ENCODE measurements at places on chromosomes 16 and 17. TPM values are rescaled to one million over a fixed set of nuclear protein-coding genes. Genes with fewer than 3 reads are reported as not detected.
A peak's percentile ranks its signal among the peaks of the same experiment; 100 is the strongest.

The KRTAP2-2 gene
- total RNA-seq, result not detected

The DNAH9 gene
- total RNA-seq, result 0.62 TPM

DNA sequence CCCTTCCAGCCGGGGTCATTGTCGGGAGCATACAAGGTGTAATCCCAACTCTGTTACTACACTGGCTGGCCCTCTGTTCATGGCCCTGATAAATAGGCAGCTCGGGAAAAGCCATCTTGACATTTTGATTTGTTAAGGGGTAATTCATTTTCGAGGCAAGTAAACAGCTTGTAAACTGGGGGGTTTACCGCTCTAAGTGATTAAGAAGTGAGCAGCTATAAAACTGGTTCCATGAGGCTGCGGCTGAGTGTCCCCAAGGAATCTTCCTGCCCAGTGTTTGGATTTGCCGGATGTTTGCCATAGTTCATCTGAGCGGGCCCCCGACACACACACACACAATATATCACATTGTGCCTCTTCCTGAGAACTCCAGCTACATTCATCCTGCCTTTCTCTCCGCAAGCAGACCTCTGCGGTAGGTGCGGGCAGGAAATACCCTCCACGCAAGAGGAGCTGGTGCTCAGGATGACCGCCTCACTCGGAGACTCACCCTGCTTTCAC lies 92.2 kb downstream of the SOCS1 start:
- no peak for DNase-seq

DNA sequence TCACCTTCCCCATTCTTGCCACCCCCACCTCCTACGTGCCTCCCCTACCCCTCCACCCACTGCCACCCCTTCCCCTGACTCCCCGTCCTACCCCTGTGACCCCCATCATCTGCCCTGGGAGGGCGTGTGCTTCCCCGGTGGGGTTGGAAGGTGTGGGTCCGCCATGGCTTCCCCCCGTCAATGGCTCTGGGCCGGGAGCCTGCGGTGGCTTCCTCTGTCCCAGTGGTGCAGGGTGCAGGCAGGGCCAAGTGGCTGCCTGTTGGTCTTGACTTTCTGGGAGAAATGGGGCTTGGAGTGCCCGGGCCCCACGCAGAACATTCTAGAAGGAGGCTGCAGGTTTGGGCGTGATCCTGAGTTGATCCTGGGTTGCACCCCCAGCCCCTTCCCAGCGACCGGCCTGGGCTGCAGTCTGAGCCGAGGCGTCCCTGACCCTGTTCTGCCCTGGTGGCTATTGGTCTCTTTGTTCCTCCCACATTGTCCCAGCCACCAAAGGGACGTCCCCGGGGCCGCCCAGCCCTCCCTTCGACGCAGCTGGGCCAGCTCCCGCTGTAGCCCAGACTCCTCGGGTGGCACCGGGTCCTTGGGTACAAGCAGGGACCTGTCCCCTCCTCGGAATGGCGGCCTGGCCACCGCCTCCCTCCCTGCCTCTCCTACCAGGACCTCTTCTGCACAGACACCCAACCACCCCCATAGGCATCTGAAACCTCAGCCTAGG lies 25.7 kb downstream of the GSE1 start:
- DNase-seq, result no peak

DNA sequence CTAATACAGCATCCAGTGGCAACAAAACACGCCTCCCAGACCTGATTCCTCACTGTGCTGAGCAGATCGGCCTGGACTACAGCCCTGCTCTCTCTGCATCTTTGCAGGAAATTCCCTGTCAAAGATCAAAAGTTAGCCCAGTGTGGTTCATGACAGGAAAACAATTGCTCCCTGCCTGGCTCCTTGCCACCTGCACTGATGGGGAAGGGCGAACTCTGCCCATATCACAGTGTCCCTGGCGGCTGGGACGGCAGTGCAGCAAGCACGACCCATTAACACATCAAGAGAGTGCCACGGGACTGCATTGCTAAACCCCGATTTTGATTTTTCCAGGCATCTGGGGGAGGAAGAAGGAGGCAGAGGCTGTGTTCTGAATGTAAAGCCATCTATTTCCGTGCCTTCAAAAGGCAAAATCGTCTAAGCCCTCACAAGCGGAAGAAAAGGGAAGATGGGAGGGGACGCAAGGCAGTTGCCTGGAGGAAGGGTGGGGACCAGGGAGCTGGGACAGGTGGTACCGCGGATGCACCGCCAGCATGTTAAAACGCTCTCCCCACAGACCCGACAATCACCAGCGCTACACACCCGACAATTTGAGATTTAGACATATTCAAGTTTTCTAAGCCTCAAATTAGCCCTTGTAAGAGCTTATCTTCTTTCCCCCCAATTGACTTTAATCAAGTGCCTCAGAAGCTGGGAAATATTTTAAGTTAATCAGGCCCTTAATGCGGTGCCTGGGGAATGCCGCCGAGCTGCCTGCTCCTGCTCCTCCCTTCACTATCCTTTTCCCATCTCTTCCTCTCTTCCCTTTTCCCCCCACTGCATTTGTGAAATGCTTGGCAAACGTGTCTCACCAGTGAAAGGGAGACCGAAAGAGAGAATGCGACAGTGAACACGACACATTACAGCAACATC lies 238.8 kb upstream of the CDH5 start:
- peak; percentile 51 for DNase-seq

DNA sequence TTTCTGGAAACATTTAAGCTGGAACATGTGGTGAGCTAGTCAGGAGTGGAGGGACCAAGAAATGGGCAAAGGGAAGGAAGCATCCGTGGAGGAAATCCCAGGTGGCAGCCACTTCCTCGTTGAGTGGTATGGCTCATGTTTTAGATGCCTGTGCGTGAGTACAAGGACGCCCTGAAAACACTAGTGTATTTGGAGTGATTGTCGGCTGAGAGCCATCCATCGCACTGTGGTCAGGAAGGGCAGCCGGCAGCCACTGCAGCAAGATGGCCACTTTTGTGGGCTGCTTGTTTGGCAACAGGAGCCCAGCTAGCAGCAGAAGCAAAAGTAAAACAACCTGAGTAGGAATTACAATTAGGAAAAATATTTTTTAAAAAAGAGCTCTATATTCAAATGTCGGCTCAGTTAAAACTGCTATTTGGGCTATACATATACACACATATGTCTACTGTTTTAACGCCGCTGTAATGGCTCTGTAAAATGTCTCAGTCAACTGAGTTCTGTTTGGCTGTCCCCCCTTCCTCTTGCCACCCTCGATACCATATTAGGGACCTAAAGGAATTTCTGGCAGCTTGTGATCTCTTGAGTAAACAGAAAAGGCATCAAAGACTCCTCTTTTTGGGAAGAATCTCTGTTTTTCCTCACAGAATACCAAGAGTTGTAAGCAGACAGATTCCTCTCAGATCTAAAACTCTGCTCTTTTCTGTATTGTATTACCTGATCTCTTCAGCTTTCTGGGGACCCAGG lies 39.2 kb downstream of the BRD7 start:
- no peak for DNase-seq

DNA sequence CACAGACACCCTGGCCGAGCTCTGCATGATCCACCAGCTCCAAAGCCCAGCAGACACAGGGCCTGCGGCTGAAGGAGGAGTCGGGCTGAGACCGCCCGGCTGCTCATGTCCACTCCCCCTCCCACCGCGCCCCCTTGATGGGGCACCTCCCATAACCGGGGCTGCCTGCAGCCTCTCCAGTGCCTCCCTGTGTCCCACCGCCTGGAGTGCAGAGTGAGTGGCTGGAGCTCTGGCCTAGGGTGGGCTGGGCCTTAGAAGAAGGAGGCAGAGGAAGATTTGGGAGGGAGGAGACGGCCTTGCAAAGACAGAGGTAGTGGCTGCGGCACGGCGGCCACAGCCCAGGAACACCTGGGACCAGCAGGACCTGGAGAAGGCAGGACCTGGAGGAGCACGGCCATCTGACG lies 4.0 kb downstream of the CBFA2T3 start:
- DNase-seq, result peak; percentile 52

DNA sequence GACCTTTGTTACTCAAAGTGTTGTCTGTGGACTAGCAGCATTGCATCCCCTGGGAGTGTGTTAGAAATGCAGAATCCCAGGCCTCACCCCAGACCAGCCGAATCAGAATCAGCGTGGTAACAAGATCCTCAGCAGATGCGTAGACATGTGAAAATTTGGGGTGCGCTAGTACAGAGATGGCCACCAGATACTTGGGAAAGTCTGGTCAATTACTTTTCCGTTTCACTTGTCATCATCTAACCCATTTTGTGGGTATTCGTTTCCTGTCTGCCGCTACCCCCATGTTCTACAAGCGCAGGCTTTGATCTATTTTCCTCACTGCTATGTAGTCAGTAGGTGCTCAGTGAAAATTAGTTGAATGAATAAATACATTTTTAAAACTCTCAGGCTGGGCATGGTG lies 33.1 kb upstream of the HERPUD1 start:
- no peak for DNase-seq

GRCh38 chr16:86045591-86045971 lies 146.6 kb downstream of the IRF8 start:
- no peak for DNase-seq

GRCh38 chr17:4554441-4554996 lies 665 bp downstream of the MYBBP1A start:
- no peak for DNase-seq

DNA sequence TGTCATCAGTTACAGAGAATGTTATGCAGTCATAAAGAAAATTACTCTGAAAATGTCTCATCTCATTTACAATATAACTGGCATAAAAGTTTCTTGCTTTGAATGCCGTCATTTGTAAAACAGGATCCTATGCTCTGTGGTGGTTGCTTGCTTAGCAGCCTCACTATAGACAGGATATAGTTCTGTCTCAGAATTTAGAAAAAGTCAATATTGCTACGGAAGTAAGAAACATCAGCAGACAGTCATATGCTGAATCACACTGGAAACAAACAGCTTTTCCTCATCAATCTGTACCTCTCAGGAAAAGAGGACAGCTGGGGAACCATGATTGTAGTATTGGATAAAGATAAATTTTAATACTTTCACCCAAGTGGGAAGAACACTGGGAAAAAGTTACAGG lies 105.5 kb downstream of the MYO1D start:
- no peak for DNase-seq

- DNase-seq, result peak; percentile 47
Observed at GRCh38 chr16:6146874-6147425, 1049.4 kb upstream of the EEF2KMT start.

GRCh38 chr16:89844739-89845339 lies 16.6 kb downstream of the SPIRE2 start:
- no peak for DNase-seq

GRCh38 chr16:85567935-85568334 lies 45.2 kb upstream of the GSE1 start:
- DNase-seq, result no peak

DNA sequence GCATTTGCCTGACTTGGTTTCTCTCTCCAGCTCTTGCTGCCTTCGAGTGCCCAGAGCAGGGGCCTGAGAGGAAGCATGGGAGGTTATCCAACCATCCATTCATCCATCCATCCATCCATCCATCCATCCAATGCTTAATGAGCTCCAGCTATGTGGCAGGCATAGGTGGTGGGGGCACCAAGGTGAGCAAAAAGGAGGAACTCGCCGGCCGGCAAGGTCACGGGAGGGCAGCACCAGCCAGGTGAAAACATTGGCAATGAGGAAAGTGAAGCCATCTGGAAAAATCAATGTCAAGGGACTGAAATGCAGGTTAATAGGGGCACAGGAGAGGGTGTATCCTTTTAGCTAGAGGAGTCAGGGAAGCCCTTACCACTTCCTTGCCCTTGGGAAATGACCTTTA lies 18.2 kb upstream of the DOK4 start:
- DNase-seq, result no peak
